ENCODE measurements at places on chromosomes 16 and 17.

DNA sequence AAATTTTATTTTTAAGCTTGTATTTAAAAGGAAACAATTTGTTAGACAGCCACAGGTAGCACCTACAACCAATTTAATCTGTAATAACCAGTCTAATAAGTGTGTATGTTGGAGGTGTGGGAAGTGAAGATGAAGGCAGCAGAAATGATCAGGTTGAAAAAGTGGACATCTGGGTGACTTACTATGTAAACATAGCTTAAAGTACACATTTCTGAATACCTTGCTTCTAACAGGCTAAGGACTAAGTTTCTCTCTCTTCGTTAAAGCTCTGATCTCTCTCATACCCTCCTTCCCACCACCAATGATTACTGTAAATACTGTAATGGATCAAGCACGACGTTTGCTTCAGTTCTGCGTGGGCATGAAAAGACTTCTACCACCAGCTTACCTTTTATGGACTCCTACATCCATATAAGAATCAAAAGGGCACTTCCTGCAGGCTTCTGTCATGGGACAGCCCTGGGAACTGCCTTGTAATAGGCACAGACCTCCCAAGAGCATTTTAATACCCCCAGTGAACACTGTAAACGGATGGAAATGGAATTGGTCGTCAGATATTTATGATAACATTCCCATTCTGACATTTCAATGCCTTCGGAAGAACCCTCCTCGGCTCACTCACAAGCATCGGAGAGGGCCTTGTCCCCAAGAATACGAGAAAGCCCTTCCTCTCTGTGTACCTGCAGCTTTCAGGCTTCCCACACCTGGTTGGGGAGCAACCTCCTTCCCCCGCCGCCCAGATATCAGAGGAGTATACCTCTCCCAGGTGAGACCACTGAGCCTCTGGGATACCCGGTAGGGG is 700 bp downstream of the CCDC43 start:
- no peak for DNase-seq

GRCh38 chr17:83154311-83155127 is 75.1 kb downstream of the METRNL start:
- DNase-seq = no peak

- no peak for DNase-seq
Observed at GRCh38 chr17:2560658-2561057, 32.8 kb upstream of the PAFAH1B1 start.

DNA sequence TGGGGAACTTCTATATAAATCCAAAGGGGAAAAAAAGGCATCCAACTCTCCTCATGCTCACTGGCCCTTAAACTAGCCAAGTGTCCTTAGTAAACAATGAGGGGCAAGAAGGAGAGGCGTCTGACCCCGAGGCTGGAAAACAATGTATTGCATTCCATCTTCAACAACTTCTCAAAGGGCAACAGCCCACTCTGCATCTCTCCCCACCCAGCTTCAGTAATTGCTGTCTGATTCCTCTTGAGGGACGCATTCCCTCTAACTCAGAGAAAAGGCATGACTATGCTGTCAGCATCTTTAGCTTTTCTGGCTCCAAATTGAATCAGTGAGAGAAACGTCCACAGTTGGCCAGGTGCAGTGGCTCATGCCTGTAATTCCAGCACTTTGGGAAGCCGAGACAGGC is 145.8 kb downstream of the SLC39A11 start:
- DNase-seq = no peak

GRCh38 chr16:73047536-73048291 is at the start of gene ZFHX3:
Gene ZFHX3, minus strand, starts transcription at chr16:73048128. Its CDS starts 87,983 bp downstream, at chr16:72960145.
- DNase-seq = peak; percentile 65

- DNase-seq = no peak
Observed at GRCh38 chr17:44353672-44354331, 8.7 kb downstream of the GRN start.

- DNase-seq = no peak
Observed at GRCh38 chr17:47989700-47990099, 18.8 kb downstream of the CDK5RAP3 start.

- no peak for DNase-seq
Observed at GRCh38 chr17:82217120-82217529, 4.5 kb upstream of the CCDC57 start.

DNA sequence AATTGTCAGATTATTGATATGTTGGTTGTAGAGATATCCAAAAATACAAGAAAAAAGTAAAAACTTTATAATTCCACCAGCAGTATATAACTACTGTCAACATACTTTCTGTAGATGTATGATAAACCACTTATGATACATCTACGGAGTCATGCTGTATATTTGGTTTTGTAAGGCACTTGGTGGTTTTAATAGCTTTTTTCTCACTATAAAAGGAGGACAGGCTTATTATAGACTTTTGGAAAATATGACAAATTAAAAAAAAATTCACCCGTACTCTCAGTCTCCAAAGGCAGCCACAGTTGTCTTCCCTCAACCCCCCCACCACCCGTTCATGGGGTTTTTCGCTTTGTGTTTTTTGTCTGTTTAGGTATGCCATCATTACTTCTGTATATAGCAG is 14.8 kb downstream of the RAI1 start:
- DNase-seq = no peak

- DNase-seq = no peak
Observed at GRCh38 chr16:53771655-53772497, 67.9 kb downstream of the FTO start.

- no peak for DNase-seq
Observed at GRCh38 chr17:41178843-41179616, 1.0 kb upstream of the KRTAP4-2 start.

GRCh38 chr16:9821331-9821730 is 360.9 kb downstream of the GRIN2A start:
- no peak for DNase-seq

- DNase-seq = no peak
Observed at GRCh38 chr17:4711661-4712181, 1.3 kb downstream of the ARRB2 start.

DNA sequence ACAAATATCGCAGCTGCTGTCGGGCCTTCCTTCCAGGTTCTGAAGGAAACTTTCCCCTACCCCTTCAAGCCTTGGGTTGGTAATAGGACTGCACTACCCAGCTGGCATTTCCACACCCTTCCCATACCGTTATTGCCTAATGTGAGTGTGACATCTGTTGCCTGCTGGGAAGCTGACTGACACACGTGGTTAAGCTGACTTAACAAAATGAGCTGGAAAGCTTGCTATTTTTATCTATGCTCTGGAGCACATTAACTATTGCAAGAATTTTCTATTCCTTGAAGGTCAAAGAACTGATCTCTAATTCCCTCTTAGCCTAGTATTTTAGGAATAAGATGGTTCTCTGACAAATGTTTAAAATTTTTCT is 79.5 kb downstream of the PMP22 start:
- DNase-seq = no peak

- DNase-seq = no peak
Observed at GRCh38 chr17:64401941-64402340, 11.3 kb upstream of the PECAM1 start.

DNA sequence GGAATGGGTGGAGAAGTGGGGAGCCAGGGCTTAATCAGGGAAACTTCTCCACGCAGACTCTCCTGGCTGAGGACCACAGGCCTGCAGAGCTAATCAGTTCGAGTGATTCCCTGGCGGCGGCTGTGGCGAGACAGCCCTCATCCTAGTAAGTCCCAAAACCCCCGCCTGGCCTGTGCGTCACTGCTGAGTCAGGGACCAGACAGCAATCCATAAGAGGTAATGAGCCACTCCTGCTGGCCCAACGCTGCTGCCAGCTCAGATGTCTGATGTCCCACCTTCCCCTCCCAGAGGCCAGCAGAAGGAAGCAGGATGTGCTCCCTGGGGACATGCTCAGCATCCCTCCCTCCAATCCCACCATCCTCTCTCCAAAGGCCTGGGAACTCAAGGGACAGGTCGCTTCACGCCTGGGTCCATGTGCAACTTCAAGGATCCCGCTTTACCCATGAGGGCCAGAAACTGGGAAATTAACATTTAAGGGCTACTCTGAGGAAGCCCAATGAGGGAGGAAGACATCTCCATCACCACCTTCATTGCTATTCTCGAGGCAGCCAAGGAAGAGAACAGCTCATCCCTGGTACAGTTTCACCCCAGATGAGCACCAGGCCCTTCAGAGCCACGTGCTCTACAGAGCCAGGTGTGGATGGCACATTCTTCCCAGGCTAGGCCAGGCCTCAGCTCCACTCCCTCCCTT is 7.9 kb downstream of the ACLY start:
- no peak for DNase-seq

GRCh38 chr17:41944943-41945342 is 14.5 kb downstream of the ODAD4 start:
- DNase-seq = no peak

DNA sequence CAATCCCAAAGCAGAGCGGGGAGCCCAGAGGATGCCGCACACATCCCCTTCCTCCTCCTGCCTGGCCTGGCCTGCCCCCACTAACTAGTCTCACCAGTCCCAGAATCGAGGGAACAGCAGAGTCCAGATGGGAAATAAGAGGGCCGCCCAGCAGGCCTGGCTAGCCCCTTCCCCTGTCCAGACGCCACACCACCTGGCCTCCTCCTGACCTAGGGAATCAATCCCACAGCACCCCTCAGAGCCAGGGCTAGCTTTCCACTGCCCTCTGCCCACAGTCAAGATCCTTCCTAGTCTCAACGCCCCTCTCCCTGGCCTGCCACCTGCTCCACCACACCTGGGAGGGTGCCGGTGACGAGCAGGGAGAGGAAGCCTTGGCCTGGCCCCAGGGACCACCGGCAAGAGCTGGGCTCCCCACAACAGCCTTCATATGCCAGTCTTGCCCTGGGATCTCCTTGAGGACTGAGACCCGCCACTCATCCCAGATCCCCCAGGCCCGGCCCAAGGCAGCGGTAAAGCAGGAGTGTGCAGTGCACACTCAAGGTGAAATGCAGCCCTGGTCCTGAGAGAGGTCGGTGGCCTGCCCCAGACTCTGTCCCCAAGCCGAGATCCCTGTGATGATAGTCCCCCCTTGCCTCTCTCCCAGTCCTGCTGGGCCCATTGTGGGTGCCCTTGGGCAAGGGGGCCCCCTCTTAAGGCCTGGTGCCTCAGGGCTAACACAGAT is 27.9 kb downstream of the KATNB1 start:
- no peak for DNase-seq

All from NCI-H2107 (cell line).